ENCODE measurements at places on chromosomes 1 and 21. TPM values are rescaled to one million over a fixed set of nuclear protein-coding genes. Genes with fewer than 3 reads are reported as not detected.

The C1orf116 gene
- total RNA-seq: not detected

The CLCA1 gene
- total RNA-seq: not detected

The MSH4 gene
- total RNA-seq: not detected

The HNRNPR gene
- total RNA-seq: 114 TPM

The PLA2G2F gene
- total RNA-seq: not detected

The ACBD3 gene
- total RNA-seq: 44.7 TPM

The NTMT2 gene
- not detected for total RNA-seq

The WDR26 gene
- 58.6 TPM for total RNA-seq

The NCAM2 gene
- total RNA-seq: 3.1 TPM

The RGS8 gene
- total RNA-seq: not detected

The KPRP gene
- total RNA-seq: not detected

The CYP2J2 gene
- total RNA-seq: 3.2 TPM

The PRAMEF15 gene
- total RNA-seq: not detected

DNA sequence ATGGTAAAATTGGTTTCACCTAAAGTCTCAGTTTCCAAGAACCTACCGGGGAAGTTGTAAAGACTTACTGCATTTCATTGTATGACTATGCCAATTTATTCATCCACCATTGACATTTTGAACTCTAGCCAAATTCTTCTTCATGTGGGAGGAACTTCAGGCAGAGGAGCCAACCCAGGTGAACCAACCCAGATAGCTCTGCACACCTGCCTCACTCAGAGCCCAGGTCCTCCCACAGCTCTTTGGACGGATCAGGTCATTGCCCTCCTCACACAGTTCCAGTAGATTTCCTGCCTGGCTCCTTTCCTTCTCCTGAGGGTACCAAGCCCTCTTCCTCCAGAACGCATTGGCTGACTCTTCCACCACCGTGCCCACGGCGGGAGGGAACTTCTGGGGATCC lies 121.7 kb downstream of the DTL start:
- no peak for DNase-seq

DNA sequence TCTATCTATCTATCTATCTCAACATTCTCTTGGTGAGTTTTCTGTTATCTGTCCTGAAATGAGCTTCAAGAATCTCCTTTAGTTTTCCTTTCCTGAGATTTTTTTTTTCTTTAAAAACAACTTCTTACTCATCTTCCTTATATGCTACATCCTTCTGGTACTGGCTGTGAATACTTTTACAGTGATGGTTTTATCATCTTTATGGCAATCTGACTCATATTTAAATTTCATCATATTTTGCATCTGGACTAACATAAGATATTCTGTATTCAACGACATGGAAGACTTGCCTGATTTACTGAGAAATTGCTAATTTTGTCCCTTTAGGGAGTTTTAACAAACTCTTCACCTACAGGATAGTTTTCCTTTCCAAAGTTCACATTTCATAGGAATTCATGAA lies 33.0 kb downstream of the PDE4B start:
- peak; percentile 41 for DNase-seq

GRCh38 chr1:54699936-54700525 lies 15.6 kb upstream of the TTC4 start:
- DNase-seq: no peak

GRCh38 chr1:48187969-48188563 lies 34.5 kb upstream of the SLC5A9 start:
- DNase-seq: no peak

DNA sequence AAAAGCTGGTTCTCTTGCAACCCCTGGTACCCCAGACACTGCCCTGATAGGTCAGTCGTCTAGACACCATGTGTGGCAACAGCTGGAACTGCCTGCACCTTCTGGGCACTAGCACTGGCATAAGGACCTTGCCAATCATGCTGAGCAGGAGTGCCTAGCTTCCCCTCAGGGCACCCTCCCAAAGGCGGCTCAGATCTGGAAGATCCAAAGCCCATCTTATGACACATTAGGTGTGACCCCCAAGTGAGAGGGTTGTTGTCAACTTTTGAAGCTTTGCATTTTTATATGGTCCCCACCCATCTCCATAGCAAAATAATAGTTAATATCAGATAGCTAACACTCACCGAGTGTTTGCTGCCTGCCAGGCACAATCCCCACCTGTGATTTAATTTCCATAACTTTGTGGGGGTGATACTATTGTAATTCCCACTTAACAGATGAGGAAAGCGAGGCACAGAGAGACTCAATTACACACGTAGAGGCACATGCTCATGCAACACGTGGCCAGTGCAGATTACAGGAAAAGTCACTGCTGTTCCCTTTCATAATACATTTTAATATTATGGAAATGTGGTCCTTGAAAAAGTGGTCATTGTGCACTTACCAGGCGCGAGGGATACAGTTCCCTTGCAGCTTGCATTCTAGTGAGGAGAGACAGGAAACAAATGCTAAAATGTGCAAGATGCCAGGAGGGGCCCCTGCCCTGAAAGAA lies 25.8 kb downstream of the EXOC8 start:
- DNase-seq: no peak

DNA sequence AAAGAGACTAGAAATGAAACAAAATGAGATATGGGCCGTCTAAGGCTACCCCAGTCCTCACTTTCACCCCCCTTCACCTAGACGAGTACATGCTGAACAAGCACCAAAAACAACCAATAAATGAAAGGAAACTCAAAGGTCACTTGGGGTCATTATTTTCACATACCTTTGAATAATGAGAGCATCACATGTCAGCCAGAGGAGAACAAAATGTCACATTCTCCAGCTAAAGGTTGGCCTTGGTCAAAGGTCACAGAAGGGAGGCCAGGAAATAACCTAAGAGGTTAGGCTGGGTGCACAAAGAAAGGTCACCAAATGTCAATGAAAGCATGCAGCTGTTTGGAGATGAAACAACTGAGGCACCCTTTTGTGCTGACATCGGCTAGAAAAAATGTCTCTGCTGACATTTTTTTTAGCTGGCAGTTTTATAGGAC lies 288.7 kb upstream of the USP25 start:
- DNase-seq: no peak

- no peak for DNase-seq
Measured at GRCh38 chr1:92500552-92500951, 13.8 kb upstream of the GFI1 start.

GRCh38 chr1:150249936-150250335 lies 7.6 kb upstream of the CA14 start:
- DNase-seq: no peak

- peak; percentile 20 for DNase-seq
Measured at GRCh38 chr1:193077991-193078390, 18.6 kb downstream of the RO60 start.

GRCh38 chr21:36613059-36613458 lies 85.9 kb upstream of the SIM2 start:
- peak; percentile 49 for DNase-seq

GRCh38 chr21:39334611-39335010 lies 14.3 kb downstream of the HMGN1 start:
- no peak for DNase-seq

- no peak for DNase-seq
Measured at GRCh38 chr1:214708321-214708955, 105.4 kb downstream of the CENPF start.

DNA sequence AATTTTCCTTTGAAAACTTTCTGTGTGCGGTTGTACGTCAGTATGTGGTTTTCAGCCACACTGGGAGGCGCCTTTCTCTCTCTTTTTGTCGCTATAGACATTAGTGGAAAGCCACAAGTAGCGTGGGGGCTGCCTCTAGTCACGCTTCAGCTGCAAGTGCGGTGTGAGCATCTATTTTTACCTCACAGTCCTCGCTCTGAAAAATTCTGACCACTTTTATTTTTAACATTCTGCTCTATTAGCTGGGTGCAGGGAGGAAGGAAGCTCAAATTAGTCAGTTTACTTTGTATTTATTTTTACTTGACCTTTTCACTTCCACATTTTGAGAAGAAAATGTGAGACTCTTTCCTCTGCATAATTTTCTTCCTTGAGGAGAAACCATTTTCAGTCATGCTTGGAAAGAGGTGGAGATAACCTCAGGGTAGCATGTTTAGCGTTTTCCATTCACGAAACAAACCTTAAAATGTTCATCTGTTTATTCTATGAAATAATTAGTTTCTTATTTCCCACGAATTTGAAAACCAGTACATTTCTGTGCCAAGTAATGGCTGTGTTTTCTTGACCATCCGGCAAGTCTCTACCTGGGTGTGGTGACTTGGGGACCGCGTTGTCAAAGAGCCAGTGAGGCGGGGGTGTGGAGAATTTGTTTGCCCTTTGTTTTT lies 35.6 kb downstream of the ADARB1 start:
- DNase-seq: peak; percentile 54

DNA sequence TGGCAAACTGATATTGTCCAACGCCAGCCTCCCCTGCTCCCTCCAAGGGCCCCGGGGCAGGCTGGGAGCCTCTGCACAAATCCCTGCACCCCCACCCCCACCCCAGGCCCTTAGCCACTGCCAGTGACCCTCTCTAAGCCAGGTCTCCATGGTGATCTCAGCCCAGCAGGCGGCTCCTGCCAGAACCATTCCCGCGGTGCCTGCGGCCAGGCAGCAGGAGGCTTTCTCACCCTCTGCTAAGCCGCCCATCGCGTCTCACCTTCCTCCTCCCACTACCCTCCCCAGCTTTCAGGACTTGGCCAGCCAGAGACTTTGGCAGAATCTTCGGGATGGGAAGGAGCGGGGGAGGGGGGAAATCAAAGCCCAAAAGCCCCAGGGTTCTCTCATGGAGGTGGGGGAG lies 46.8 kb upstream of the WASF2 start:
- DNase-seq: peak; percentile 99

DNA sequence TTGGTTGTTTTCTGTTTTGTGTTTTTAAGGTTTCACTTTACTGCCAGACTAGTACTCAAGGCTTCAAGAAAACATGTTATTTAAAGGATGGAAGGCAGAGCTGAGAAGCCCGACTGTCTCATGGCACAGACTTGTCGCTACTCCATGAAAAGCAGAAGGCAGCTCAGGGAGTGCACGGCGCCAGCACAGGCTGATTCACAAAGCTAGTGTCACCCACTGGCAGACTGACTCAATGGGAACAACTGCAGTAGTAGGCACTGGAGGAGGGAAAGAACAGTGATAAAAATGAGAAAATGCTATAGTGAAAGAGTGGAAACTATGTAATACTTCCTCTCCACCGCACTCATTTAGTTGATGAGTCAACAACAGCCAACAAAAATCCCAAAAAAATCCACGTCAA lies 14.7 kb downstream of the HSF2BP start:
- peak; percentile 75 for DNase-seq

DNA sequence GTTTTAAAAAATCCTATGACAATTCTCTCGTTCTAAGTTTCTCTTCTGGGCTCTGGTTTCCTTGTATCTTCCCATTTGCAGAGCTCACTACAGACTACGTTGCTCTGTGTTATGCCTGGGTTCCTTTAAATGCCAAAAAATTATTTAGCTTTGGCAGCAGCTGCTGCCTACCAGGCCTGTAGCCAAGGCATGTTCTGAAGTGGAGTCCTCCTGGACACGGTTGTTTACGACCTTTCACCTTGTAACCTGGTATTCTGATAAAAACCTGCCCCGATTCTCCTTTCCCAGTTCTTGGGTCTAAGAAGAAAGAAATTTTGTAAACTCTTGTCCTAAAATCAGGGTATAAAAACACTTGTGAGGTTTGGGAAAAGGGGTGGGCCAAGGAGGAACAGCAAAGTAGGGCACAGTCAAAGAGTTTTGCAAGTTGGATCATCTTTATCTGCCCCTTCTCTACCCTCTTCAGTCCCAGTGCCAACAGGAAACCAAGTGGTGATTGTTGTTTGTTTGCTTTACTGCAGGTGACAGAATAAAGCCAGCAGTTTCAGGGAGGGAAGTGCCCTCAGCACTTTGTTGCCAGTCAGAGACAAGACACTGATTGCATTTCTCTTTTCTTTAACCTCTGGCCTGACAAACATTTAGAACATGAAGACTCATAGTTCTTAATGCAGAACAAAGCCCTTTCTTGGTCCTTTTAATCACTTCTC lies 3.1 kb upstream of the TXNIP start:
- no peak for DNase-seq

DNA sequence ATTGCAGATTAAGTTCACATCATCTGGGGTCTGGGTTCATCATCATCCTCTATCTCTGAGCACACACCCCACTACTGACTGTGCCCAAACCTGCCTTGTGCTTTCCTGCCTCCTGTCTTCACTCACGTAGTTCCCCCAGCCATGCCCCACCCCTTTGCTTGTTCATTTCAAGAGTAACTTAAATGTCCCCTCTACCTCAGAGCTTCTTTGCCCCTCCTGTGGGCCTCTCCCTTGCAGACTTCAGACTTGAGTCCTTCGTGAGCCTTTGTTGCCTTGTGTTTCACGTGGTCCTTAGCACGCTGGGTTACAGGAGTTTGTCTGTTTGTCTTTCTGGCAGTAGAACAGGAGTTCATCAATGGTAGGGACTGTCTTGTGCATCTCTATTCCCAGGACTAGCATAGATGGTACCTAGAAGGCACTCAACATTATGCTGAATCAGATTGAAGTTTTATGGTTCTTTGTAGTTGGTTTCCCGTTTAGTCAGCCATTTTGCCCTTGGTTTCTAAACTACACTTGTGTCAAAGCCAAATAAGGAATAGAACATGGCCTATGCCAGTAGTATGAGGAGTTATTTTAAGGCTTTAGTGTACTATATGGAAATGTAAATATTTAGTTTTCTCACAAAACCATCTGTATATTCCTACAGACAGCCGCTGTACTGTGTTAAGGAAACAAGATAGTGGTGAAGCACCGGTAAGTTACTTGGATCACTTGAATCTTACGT lies 86.2 kb downstream of the TTC3 start:
- no peak for DNase-seq

DNA sequence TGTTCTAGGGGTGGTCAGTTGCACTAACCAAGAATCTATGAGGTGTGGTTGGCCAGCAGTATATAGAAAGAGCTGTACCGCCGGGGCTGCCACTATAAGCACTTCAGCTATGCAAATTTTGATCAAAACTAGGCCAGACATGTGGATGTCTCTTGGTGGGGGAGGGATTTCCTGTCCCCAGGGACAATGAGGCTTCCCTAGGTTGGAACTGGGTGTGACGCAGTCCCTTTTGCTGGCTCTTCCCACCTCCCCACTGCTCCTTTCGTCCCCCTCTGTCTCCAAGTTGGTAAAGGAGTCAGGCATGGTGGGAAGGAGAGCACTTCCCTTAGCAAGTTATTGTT lies 13.6 kb downstream of the SDCCAG8 start:
- DNase-seq: no peak

GRCh38 chr1:108585313-108585712 lies 25.4 kb downstream of the EEIG2 start:
- no peak for DNase-seq

- no peak for DNase-seq
Measured at GRCh38 chr1:170530972-170531757, 801 bp upstream of the GORAB start.
